ENCODE measurements at places on chromosomes 13 and 19.
A peak's percentile ranks its signal among the peaks of the same experiment; 100 is the strongest.

DNA sequence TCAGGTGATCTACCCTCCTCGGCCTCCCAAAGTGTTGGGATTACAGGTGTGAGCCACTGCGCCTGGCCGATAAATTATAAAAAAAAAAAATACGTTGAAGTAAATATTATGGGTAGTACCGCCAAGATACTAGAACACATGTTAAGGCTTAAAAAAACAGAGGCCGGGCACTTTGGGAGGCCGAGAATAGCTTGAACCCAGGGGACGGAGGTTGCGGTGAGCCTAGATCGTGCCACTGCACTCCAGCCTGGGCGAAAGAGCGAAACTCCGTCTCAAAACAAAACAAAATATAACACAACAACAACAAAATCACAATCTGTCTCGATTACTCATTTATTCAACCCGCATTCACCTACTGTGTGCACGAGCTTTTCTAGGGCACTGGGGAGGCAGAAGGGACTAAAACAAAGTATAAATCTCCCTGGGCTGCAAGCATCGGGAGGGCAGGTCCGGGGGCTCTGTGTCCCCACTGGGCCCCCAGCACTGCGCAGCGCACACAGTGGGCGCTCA is 1.3 kb upstream of the BICRA start:
- DNase-seq, result no peak

DNA sequence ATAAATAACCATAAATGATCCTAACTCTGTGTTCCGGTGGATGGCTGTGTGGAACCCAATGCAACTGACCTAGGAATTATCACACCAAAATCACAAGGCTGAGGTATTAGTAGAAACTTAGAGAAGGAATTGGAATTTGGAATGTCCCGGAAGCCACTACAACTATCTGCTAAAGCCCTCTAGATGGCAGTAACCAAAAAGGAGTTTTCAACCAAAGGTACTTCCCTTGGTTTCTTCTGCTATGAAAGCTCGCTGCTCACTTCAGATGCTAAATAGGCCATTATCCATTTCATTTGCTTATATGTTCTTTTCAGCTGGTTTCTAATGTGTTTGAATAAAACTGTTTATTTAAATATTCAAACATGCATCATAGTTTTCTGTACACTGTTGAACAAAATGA is 1589.1 kb upstream of the SPRY2 start:
- no peak for DNase-seq

- no peak for DNase-seq
These were observed 37.4 kb downstream of the SCGB2B2 start for GRCh38 chr19:34639491-34640085.

DNA sequence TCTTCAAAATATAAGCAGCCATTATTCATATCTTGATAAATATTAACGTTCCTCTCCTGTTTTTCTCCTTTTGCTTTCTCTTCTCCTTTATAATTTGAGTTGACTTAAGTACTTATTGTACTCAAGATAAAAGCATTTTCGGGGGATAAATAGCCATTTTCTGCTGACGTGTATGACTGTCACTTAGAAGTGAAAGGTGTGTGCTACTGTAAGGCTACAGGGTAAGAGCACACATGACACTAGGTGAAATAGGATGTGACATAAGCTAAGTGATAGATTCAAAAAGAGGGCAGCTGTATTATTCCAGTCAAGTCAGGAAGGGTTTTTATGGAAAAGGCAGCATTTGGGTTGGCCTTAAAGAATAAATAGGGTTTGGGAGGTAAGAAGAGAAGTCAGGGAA is 128.5 kb downstream of the GPC6 start:
- no peak for DNase-seq

GRCh38 chr13:42649831-42650230 is 75.9 kb downstream of the TNFSF11 start:
- DNase-seq, result no peak

- no peak for DNase-seq
These were observed 49.7 kb downstream of the ESD start for GRCh38 chr13:46747031-46747820.

GRCh38 chr13:22461854-22462490 is 718.8 kb upstream of the SGCG start:
- DNase-seq, result no peak

GRCh38 chr13:40652588-40652940 is 13.9 kb downstream of the FOXO1 start:
- no peak for DNase-seq

GRCh38 chr19:2478756-2479555 is 3.0 kb downstream of the GADD45B start:
- DNase-seq, result peak; percentile 93

DNA sequence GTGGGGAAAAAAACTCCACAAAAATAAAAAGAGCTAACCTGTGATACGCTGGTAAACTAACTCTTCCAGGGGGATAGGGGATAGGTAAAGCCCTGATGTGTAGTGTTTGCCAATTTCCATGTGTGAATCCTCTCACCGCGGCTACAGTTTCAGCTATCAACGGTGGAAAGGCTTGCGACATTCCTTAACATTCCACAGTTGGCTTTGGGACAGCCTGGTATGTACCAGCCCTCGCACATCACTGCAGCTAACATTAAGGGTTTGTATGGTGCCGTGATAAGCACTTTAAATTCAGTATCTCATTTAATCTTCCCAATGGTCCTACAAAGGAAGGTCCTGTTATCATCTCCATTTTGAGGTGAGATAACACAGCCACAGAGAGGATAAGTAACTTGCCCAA is 112.4 kb downstream of the KATNAL1 start:
- DNase-seq, result no peak

DNA sequence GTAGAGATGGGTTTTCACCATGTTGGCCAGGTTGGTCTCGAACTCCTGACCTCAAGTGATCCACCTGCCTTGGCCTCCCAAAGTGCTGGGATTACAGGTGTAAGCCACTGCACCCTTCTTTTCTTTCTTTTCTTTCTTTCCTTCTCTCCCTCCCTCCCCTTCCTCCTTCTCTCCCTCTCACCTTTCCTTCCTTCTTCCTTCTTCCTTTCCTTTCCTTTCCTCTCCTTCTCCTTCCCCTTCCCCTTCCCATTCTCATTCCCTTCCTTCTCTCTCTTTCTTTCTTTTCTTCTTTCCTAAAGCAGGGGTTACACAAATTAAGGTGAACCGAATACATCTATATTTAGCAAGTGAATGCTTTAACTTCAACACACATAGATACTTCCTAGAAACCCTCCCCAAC is 58.0 kb upstream of the URI1 start:
- no peak for DNase-seq

DNA sequence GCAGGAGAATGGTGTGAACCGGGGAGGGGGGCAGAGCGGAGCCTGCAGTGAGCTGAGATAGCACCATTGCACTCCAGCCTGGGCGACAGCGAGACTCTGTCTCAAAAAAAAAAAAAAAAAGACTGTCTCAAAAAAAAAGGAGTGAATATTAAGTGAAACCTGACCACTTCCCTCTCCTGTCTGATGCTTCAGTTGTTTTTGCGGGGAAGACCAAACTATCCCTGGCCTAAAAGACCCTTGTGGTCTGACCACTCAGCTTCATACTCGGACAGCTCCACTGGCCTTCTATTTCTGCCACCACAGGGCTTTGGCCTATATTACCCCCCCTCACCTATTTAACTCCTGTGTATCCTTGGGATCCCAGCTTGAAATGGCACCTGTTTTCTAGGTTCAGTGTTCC is 2.3 kb downstream of the CLASRP start:
- DNase-seq, result no peak

GRCh38 chr19:9941671-9942070 is 5.4 kb upstream of the OLFM2 start:
- DNase-seq, result no peak

GRCh38 chr13:25085125-25085742 is 10.7 kb upstream of the PABPC3 start:
- no peak for DNase-seq
